ENCODE measurements at places on chromosomes 7 and 10.

DNA sequence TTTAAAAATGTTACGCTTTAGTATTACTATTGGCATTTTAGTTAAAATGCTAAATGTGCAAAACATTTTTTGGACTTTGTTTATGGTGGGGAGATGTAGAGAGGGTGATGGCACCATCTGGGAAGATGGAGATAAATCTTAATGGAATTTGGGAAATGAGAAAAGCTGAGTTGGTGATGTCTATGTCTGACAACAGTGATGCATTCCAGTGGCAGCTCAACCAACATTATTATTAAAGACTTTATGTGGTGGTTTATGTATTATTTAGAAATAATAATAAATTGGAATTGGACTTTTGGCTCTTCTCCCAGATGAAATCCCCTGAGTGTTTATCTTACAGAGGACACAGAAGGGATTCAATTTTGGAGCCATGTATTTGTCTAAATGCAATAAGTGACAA, 77.6 kb downstream of the SEC23IP start:
- DNase-seq = no peak

GRCh38 chr7:4670791-4671190, 11.3 kb upstream of the FOXK1 start:
- no peak for DNase-seq

GRCh38 chr10:9262770-9263169, 1208.3 kb downstream of the GATA3 start:
- no peak for DNase-seq

- no peak for DNase-seq
Observed at GRCh38 chr7:155883491-155884224, 71.4 kb upstream of the SHH start.

DNA sequence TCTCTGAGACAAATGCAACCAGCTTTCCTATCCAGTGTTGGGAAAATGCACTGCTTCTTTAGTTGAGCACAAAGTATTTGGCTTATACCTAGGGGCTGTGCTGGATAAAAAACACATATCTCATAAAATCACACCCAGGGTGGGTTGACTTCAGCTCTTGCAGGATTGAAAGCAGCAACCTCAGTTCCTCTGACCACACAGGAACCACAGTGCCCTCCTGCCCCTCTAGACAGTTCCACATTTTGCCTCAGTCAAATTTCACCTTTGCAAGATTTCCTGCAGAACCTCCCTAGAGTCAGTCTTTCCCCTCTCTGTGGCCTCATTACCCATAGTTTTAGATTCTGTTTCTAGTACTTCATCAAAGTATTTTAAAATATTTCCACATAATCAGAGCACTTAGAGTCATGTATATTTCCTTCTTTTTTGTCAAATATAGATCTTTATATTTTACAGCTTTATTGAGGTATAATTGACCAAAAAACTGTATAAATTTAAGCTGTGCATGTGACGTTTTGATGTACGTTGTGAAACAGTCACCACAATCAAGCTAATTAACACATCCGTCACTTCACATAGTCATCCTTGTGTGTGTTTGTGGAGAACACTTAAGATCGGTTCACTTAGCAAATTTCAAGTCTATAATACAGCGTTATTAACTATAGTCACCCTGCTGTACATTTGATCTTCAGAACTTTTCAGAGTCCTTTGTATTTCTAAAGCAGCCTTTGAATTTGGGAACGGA, 37.0 kb upstream of the EGR2 start:
- peak; percentile 80 for DNase-seq

- no peak for DNase-seq
Observed at GRCh38 chr7:25476863-25477499, 248.7 kb upstream of the NPVF start.

- DNase-seq = no peak
Observed at GRCh38 chr10:78383378-78384048, 349.9 kb downstream of the RPS24 start.

GRCh38 chr10:17237149-17237527, 9.1 kb downstream of the VIM start:
- no peak for DNase-seq

DNA sequence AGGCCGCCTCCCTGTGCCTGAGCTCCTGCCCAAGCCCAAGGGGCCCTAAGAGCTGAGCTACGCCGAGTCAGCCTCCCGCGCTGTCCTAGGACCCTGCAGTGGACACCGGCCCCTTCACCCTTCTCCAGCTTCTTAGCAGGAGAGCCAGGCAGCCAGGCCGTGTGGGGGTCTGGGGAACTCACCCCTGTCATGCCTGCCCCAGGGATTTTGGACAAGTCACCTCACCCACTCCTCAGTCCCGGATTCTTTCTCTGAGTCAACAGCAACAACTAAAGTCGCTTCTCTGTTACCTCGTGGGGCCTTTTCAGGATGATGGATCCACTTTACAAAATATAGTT, 79.3 kb downstream of the MKI67 start:
- DNase-seq = no peak

DNA sequence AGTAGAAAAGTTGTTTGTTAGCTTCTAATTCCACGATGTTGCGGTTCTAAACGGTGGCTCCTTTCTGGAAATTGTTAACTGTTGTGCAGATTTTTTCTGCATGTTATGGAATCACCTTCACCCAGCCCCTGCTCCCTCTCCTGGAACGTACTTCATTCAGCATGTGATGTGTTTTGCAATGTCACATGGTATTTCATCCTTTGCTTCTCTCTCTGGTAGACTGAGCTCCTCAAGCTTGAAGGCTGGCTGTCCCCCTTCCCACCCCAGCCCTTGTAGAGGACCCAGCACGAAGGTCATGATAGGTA, 4.4 kb downstream of the PPP2R2D start:
- no peak for DNase-seq

DNA sequence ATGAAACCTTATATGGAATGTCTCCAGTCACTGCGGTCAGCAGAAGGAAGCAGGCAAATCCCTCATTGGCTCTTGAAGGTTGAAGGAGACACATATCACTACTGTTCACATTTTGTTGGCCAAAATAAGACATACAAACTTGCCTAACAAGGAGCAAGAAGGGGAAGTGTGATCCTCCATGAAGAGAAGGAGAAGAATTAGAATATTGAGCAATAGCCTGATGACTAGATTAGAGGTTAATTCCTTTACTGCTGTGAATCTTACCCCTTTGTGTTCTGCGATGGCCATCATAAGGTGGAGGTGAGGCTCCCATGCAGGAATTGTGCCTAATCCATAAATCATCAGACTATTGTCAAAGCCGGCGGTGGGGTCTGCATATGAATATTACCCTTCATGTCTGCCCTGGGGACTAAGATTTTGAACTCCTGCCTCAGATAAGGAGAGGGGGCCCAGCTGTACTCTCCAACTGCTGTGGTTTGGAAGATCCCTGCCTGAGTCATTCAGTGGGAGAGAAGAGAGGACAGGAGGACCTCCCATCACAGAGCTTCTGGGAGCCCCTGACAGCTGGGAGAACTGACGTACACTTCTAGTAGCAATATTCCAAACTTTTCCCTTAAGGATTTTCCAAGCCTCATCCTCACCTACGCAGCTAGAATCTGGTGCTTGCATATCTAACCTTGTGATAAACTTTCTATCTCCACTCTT, 398.5 kb downstream of the REEP3 start:
- DNase-seq = no peak

DNA sequence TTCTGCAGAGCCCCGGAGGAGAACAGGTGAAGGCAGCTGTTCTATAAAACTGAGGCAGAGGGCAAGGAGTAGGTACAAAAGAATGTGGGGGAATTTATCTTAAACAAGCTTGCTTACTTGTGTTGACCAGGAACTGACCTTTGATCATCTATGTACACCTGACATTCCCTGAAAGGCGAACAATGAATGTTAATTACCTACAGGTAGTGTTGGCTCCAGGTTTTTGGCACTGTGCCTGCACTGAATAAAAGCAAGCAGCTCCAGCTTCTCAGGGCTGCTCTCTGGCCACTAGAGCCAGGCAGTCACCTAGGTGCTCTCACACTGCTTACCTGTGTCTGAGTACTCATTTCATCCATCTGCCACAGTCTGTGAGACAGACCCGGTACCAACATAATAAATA, 87.0 kb downstream of the RAPGEF5 start:
- DNase-seq = no peak

- no peak for DNase-seq
Observed at GRCh38 chr10:69960988-69961880, 91.4 kb upstream of the MACROH2A2 start.

GRCh38 chr10:13657101-13657680, 70.4 kb downstream of the PRPF18 start:
- no peak for DNase-seq

DNA sequence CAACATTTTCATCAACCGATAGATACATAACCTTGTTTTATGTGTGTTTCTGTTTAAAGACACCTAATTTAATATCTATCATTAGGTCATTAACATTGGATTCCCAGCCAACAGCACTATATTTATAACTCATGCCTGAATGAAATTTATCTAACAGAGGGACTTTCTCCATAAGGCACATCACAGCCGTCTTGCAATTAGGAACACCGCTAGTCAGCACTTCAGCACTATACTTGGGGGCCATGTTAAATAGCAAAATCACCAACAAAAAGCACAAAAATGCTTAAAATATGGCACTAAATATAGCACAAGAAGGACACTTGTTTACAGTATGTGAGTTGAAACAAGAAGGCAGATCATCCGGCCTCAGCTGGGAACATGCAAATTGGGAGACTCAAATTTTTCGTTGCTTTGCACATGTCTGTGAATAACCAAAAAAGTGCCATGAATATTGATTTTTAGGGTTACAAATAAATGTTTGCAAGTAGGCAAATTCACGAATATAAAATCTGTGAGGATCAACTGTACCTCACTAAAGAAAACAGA, 51.0 kb downstream of the TLL2 start:
- no peak for DNase-seq

Data from activated CD4-positive, alpha-beta T cell treated with anti-CD3 and anti-CD28 coated beads, Interleukin-10, Interleukin-2, amounts not matched to agents 100 ng/mL and 50 ng/mL, durations not matched to agents 16 hours and 8 hours (primary cell).